Fibroblast of the aortic adventitia (primary cell): ENCODE measurements at places on chromosomes 6 and 20. TPM values are rescaled to one million over a fixed set of nuclear protein-coding genes. Genes with fewer than 3 reads are reported as not detected.

Gene THBS2
- total RNA-seq = 322 and 519 TPM in 2 replicates

Gene PLN
- 0.27 and 0.98 TPM in 2 replicates for total RNA-seq

Gene EEF1A2
- 0.18 TPM in 1 of 2 replicates, not detected in the other for total RNA-seq

Gene CRISP2
- not detected in 2 replicates for total RNA-seq

Gene SLC25A27
- total RNA-seq = 6.2 and 27.3 TPM in 2 replicates

Gene NKX2-2
- total RNA-seq = not detected in 2 replicates

Gene ABHD16B
- total RNA-seq = not detected in 2 replicates

Gene OLIG3
- total RNA-seq = 0.74 TPM in 1 of 2 replicates, not detected in the other

Gene EMILIN3
- total RNA-seq = not detected in 2 replicates

Gene SEL1L2
- not detected in 2 replicates for total RNA-seq

Gene MDFI
- 0.09 TPM in 1 of 2 replicates, not detected in the other for total RNA-seq

Gene TFAP2B
- under 0.01 TPM in 1 of 2 replicates, not detected in the other for total RNA-seq

Gene SLC4A11
- total RNA-seq = 0.49 and 0.63 TPM in 2 replicates

Gene VGLL2
- not detected in 2 replicates for total RNA-seq

Gene GHRH
- not detected in 2 replicates for total RNA-seq

Gene ENPP1
- total RNA-seq = 5.6 and 7.4 TPM in 2 replicates

Gene EDN1
- 2.3 and 7.4 TPM in 2 replicates for total RNA-seq

Gene GSTA3
- total RNA-seq = not detected in 2 replicates

Gene ALDH8A1
- 0.09 and 0.16 TPM in 2 replicates for total RNA-seq

Gene SRMS
- total RNA-seq = not detected in 2 replicates

Gene GATA5
- 0.08 TPM in 1 of 2 replicates, not detected in the other for total RNA-seq

Gene CHRNA4
- not detected in 2 replicates for total RNA-seq

Gene LINC00237
- not detected in 2 replicates for total RNA-seq

Gene KIAA0408
- total RNA-seq = 1.5 and 12.8 TPM in 2 replicates

Gene C20orf202
- 0.09 TPM in 1 of 2 replicates, not detected in the other for total RNA-seq

Gene HLA-DQA1
- not detected in 2 replicates for total RNA-seq

Gene CST2
- total RNA-seq = 0.36 TPM in 1 of 2 replicates, not detected in the other

Gene FAM120B
- 20.4 and 29.4 TPM in 2 replicates for total RNA-seq

Gene SLC17A2
- total RNA-seq = 0.09 TPM in 1 of 2 replicates, not detected in the other

Gene TINAG
- total RNA-seq = not detected in 2 replicates

Gene POLH
- total RNA-seq = 12.4 and 30.6 TPM in 2 replicates

Gene GPSM3
- 0.90 TPM in 1 of 2 replicates, not detected in the other for total RNA-seq
